ENCODE measurements at places on chromosomes 16 and 17.

- no peak for DNase-seq
Measured at GRCh38 chr16:74611721-74612120, 4.8 kb upstream of the GLG1 start.

DNA sequence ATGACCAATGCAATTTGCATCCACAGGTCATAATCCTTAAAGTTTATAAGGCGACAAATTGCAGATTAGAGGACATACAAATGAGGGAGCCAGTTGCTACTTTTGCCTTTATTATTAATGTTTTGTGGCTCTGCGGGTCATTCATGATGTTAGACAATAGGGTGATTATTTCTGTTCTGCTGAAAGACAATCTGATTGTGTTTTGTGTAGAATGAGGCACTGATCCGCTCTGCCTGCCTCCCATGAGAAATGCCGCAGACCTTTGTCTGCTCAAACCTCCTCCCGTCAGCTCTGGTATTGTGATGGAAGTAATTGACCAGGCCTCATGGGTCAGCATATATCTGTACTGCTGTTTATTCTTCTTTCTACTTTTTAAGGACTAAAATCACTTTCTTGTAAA, 224.9 kb downstream of the PRKCA start:
- DNase-seq = no peak

DNA sequence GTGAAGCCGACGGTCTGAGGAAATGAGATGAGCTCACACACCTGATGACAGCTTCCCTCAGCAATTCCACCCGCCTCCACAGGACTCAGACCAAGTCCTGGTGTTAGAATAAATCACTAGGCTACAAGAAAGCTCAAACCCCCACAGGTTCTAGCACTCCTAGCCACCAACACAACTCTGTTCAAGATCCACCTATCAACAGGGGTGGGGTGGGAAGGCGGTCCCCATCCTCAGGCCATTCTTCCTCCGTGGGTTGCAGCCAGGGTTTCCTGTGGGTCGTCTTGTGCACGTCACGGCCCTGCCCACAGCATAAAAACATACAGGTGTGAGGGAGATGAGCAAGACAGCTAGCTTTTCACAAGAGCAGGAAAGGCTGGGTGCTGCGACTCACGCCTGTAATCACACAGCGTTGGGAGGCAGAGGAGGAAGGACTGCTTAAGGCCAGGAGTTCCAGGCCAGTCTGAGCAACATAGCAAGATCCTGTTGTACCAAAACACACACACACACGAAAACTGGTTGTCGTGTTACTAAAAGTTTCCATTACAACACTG, 81.1 kb downstream of the ANKRD11 start:
- DNase-seq = no peak

DNA sequence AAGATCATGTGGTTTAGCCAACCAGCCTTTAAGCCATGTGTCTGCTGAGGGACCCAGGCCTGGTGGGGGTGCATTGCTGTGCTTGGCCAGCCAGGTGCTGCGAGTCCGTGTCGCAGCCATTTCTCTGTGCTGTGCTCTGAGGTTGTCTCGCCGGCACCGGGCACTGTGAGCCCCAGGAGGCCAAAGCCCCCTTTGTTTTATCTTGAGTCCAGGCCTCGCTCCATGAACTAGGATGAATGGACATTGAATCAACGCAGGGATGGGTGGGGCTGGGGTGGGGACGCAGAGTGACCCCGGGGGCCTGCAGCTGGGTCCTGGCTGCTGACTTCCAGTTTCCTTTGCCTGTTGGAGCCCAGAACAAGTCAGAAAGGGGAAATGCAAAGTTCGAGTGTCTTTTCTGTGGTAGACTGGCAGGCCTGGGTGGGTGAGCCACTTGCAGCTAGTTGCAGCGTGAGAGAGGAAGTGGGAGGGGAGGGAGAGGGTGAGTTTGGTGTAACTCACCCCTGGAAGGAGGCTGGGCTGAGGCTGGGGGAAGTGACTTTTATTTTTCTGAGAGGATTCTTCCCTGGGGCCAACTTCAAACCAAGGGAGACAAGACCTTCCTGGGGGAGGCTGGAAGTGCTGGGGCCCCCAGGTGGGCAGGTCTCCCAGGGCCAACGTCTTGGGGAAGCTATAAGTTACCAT, 324.7 kb downstream of the SEC14L1 start:
- no peak for DNase-seq

- no peak for DNase-seq
Measured at GRCh38 chr16:73558219-73558618, 510.3 kb upstream of the ZFHX3 start.
